ENCODE measurements at places on chromosomes 4 and X.

DNA sequence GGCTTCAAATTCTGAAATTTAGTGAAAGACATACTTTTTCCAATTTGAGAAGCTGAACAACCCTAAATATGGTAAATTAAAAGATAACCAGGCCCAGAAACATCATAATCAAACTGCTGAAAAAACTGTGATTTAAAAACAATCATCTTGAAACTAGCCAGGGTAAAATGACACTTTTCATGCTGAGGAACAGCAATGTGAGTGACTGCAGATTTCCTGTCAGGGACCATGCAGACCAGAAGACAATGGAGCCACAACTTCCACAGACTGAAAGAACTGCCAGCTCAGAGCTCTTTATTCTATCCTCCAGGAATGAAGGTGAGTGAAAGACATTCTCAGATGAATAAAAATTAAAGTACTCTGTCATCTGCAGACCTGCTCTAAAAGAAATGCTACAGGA is 73.3 kb downstream of the NAT8L start:
- DNase-seq, result no peak

GRCh38 chr4:125538670-125539069 is 223.9 kb downstream of the FAT4 start:
- no peak for DNase-seq

GRCh38 chr4:84915396-84915780 is 51.1 kb downstream of the WDFY3 start:
- no peak for DNase-seq

DNA sequence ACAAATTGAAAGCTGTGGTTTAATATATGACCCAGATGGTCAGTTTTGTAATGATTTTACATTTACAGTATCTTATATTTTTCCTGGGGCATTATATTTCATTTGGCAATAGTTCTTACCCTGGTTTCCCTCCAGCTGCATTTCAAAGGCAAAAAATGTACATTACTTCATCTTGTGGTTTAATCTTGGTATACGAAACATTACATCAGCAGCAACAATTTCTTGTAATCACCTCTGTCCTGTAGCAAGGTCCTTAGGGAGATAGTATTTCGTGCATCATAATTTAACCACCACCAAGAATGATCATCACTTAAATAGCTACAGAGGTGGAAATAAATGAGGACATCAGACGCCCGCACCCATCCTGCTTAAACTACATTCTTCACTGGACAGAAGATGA is 48.8 kb downstream of the HS6ST2 start:
- no peak for DNase-seq

GRCh38 chr4:75398501-75398900 is 115.7 kb downstream of the RCHY1 start:
- no peak for DNase-seq

- DNase-seq, result no peak
These were observed 190.6 kb downstream of the CCSER1 start for GRCh38 chr4:90317785-90318184.

GRCh38 chrX:115948018-115948923 is 222.3 kb upstream of the AGTR2 start:
- DNase-seq, result no peak

DNA sequence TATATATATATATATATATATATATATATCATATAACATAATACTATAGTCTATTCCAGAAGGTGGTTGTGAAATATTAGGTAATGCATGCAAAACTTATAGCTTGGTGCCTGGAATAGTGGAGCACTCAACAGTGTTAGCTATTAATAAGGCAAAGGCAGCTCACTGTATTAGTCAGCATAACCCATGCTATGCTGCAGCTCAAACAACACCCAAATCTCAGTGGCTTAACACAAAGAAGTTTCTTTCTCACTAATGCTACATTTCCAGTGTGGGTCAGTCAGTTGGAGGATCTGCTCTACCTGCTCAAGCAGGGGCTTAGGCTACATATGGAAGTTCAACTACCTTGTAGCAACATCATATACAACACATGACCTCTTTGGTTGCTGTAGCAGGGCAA is 5.2 kb upstream of the RPGR start:
- DNase-seq, result no peak

DNA sequence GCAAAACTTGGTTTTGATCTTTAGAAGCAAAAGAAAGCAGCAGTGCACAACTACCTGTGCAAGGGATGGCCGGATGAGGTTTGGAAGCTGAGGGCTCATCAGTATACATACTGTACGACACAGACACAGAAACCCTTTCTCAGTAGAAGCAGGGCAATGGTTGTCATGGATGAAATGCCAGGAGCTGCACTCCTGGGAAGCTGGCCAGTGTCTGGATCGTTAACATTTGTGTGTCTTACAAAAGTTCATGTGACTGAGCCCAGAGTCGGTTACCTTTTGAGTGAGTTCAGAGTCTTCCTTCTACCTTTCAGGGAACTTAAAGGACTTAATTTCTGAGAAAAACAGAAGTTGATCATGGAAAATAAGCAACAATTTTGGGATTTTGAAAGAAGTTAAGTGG is 230.3 kb downstream of the APBB2 start:
- no peak for DNase-seq

GRCh38 chrX:17082831-17083230 is 136.4 kb downstream of the REPS2 start:
- DNase-seq, result no peak

DNA sequence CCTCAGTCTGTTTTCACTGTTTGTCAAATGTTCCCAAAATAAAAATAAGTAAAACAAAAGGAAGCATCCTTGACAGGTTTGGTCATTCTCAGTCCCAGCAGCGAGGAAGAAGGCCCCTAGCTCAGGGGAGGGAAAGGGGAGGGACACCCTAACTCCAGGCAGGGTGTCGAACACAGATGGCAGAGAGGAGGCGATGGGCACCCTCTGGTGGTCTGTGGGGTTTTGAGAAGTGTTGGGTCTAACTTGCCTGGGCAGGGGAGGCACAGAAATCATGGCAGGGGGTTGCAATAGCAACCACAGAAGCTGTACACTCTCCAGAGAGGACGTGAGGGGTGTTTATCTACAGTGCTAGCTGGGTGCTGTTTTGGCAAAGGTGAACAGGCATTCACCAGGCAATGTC is 229.8 kb upstream of the SFRP2 start:
- no peak for DNase-seq

- no peak for DNase-seq
These were observed 248.5 kb downstream of the TENM3 start for GRCh38 chr4:182491719-182492118.

- no peak for DNase-seq
These were observed 252.3 kb downstream of the PDHA2 start for GRCh38 chr4:96092151-96092705.

- DNase-seq, result no peak
These were observed 22.8 kb upstream of the SEC24B start for GRCh38 chr4:109410776-109411175.

DNA sequence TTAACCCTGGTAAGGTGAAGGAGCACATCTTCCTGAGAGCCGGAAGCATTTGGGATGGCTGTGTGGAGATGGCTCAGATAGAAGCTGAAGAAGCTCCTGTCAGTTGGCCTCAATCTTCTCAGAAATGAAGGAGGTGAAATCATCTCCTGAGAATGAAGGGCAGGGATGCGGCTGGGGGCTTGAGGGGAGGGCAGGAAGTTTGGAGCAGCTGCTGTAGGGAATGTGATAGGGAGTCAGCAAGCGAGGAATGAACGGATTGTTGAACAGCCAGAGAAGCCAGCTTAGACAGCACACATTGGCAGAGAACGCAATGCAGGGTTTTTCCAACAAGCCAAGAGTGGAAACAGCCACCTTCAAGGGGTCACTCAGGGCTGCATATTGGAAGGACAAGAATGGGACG is 10.0 kb downstream of the KCNE5 start:
- DNase-seq, result no peak

Measured in effector CD4-positive, alpha-beta T cell (primary cell).